ENCODE measurements at places on chromosomes 3 and 15. TPM values are rescaled to one million over a fixed set of nuclear protein-coding genes. Genes with fewer than 3 reads are reported as not detected.

Gene ZBED2
- total RNA-seq: not detected

Gene FOXB1
- not detected for total RNA-seq

Gene CFAP100
- not detected for total RNA-seq

Gene GPR62
- 0.19 TPM for total RNA-seq

Gene MLH1
- total RNA-seq: 29.5 TPM

Gene PAQR5
- 0.69 TPM for total RNA-seq

Gene PEX5L
- not detected for total RNA-seq

DNA sequence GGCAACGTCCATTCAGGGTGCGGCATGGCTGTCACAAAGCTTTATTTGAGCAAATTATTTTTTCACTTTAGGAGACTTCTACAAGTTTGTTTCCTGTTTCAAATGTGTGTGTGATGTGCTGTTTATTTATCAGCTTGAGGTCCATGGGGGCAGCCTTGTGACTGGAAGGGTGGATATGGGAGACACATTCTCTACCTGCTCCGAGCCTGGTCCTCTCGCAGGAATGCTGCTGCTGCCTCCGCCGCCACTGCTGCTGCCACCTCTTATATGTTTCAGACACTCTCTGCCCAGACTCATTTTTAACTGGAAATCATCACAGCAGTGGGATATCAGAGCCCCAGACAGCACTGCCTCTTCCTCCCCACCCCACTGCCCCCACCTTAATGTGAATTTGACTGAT, 83.5 kb upstream of the PXYLP1 start:
- no peak for DNase-seq

DNA sequence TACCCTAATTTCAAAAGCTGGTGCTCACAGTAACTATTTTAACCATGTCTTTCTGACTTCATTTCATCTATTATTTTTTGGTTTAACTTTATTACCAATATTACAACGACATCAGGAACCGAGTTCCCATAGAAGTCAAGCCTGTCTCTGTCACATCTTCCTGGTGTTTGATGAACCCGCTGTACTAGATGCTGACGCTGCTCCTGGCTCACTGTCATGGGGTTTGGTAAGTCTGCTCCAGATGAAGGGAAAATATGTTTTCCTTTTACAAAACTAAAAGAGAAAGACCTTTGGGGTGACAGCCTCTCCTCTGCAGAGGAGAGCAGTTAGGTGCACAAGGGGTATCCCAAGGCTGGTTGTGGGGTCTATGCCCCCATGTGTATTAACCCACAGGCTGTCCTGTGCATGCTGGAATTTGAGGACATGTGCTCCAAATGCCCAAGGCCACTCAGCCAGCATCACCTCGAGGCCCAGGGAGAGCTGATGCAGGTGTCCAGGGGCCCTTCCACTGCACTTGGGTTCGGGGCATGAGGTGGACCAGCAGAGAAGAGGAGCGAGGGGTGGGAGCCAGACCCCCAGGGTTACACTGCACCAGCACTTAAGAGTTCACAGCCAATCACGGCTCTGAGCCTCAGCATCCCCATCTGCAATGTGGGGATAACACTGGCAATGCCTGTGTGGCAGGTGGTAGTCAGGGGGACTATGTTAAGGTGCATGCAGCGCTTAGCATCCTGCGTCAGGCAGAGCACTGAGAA, 62.2 kb downstream of the ATP10A start:
- no peak for DNase-seq

GRCh38 chr3:187019542-187020072, 89.3 kb downstream of the ST6GAL1 start:
- no peak for DNase-seq

- DNase-seq: no peak
Observed at GRCh38 chr15:38991126-38991525, 426.5 kb upstream of the RASGRP1 start.

DNA sequence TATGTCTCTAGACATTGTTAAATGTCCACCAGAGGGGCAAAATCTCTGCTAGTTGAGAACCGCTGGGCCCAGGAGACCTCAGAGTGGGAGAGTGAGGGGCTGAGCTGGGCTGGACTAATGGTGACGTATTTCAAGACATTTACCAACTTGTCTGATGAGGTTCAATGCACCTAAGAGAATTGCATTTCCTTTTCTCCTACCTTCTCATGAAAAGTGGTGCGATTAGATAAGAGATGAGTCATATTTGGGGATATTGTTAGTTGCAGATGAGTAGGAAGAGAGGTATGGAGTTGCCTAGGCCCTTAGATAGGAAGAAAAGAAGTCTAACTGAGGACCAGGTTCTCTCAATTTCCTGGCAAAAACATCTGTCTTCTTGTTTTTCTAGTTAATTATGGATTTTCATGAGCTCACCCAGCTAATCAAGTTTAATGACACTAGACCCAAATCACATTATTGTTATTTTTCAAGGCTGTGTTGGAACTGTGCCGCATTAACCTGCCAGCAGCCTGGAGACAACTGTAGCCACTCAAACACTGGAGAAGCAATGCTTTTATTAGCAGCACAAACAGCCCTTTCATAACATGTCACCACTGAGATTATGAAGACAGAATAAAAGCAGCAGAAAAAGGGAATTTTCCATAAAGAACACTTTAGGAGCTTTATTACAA, 144.2 kb downstream of the PDCD6IP start:
- DNase-seq: no peak

DNA sequence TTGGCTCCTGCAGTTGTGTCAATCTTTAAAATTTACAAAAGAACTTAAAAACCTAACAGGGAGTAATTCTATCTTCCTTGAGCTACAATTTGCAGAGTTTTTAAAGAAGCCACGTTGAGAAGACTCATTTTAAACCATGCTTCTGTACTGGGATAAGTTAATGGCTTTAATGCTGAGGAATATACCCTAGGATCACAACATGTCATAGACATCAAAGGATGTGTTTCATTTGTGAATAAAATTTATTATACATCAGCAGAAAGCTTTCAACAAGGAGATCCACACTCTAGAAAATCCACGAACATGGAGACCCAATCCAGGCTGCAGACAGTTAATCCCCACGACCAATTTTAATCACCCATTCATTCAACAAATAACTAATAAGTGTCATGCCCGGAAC, 297.2 kb downstream of the MAGI1 start:
- no peak for DNase-seq

DNA sequence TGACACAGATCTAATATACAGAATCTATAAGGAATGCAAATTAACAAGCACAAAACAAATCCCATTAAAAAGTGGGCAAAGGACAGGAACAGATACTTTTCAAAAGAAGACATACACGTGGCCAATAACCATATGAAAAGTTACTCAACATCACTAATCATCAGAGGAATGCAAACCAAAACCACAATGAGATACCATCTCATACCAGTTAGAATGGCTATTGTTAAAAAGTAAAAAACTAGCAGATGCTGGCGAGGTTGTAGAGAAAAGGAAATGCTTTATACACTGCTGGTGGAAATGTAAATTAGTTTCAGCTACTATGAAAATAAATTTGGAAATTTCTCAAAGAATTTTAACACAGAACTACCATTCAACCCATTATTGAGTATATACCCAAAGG, 50.7 kb downstream of the ADAMTS17 start:
- DNase-seq: no peak

DNA sequence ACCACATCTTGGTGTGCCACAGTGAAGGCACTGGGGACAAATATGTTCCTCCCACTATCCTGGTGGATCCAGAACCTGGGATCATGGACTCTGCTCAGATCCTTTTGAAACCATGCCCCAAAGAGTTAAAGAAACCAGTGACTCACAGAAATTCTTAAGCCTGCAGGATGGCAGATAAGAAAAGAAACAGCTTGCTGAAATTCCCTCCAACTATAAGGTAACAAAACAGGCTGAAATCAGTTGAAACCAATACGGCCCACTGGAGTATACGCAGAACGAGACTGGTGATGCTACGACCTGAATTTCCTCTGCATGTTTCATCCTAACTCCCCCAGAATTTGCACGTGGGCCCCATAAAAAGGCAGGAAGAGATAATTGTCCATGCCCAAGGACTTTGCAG, 209.6 kb downstream of the TJP1 start:
- no peak for DNase-seq

DNA sequence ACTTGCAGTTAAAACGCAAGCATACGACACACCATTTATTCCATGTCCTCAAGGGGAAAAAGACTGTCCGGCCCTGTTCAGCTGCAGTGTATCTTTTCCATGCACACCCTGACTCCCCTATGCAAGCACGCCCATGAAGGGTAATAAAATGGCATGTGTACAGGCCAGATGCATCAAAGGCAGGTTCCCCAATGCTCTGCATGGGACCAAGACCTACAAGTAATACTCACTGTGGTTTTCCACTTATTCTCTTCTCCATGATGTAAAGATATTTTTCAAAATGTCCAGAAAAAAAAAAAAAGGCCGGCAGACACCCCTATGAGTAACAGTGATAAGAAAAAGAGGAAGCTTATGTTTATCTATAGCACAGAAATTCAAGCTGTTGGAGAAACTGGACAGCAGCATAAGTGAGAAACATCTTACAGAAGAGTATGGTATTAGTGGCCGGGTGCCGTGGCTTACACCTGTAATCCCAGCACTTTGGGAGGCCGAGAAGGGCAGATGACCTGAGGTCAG, 70.8 kb downstream of the MCF2L2 start:
- no peak for DNase-seq

GRCh38 chr3:146929696-146930095, 324.6 kb upstream of the PLSCR5 start:
- DNase-seq: no peak

DNA sequence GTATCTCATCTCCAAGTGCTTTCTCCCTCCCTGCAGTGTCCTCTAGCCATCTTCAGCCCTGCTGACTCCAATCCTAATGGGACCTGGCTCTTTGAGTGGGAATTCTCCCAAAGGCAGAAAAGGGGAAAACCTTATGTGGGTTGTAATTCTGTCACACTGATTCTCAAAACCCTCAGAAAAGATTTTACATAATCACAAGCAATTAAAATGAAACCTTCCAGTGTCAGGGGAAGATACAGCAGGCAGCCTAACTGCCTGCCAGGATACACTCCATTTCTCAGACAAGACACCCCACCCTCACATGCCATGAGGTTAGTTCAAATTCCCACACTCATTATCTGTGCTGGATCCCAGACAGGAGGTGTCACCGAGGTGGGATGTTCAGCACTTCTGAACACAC, 121.4 kb downstream of the RFTN1 start:
- no peak for DNase-seq
